Fibroblast of gingiva (primary cell): ENCODE measurements at places on chromosomes 3 and 15.

DNA sequence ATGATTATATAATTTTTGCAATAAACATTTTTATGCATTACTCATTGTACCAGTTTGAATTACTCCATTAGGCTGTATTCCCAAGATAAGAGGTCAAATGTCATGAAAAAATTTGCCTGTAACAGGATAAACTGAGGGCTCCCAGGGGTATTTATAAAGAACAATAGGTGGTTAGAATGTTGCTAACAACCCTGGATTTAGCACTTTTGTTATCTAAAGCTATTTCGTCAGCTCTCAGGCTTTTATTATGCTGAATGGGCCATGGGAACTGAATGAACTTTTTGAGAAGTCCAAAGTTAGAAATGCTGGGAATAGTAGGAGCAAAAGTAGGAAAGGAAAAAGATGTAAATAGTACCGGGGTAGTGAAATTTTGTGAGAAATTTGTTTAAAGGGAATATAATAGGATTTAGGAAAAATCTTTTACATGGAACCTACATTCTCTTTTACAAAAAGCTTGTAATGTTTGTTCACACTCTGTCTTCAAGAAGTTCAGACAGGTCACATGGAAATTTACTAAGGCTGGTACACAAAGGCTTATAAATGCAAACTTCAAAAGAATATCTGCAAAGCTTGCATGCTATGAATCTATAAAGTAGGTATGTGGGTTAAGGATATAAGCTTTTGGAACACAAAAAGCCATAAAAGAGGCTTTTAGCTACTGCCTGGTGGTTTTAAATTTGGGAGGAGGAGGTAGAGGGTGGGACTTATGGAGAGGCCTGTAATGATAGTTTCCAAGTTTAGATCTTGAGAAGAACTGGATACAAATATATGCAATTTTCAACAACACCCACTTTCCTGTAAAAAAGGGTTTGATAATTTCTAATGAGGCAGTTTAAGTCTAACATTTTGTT, 445.8 kb upstream of the NAALADL2 start:
- DNase-seq, result no peak

- DNase-seq, result no peak
Measured at GRCh38 chr15:89452330-89452836, 44.0 kb downstream of the RHCG start.

DNA sequence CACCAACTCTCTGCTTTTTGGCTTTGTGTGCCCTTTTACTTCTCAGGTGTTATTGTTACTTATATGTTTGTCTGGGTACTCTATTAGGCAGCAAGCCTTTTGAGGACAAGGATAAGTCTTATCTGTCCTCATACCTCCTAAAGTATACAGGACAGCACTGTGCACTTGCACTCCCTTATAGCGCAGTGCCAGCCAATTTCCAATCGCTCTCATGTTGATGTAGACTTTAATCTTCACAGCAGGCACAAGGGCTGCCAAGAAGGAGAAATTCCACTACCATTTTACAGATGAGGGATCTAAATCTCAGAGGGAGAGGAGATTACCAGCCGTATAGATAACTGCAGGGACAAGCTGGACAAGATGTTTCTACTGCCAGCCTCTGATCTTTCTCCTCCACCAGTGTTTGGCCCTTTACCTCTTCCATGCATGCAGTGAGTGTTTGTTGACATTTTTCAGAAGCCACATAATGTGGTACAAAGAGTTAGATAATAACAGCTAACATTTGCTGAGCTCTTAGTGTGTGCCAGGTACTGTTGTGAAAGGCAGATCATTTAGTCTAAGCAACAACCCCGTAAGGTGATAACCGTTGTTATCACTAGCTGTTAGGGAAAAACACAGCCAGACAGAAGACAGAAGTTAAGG, 30.1 kb downstream of the SST start:
- DNase-seq, result no peak

DNA sequence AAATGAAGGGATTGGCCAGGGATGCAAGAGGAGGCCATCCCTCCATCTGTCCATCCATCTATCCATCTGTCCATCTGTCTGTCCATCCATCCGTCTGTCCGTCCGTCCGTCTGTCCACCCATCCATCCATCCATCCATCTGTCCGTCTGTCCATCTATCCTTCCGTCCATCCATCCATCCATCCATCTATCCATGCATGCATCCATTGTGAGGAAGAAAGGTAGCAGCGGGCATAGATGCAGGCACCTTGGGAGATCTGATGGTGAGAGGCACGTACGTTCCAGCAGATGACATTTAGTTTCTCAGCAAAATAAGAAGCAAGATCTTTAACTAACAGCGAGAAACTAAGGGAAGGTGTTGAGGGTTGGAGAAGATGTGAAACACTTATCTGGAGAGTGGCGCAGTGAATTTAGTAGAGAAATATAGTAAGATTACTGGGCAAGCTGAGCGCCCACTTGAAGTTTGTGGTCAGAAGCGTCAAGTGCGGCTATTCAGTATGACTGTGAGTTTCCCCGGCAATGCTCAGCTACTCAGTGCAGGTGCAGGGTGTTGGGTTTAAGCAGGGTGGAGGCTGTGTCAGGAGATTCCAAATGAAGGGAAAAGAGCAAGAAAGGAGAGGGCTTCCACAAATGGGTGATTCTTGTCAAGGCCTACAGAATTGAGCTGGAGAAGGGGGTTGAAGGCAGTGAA, 22.4 kb upstream of the SRP14 start:
- no peak for DNase-seq

GRCh38 chr3:76047368-76047767, 262.0 kb upstream of the ZNF717 start:
- no peak for DNase-seq

GRCh38 chr3:3141939-3142338, 15.2 kb downstream of the TRNT1 start:
- DNase-seq, result no peak

DNA sequence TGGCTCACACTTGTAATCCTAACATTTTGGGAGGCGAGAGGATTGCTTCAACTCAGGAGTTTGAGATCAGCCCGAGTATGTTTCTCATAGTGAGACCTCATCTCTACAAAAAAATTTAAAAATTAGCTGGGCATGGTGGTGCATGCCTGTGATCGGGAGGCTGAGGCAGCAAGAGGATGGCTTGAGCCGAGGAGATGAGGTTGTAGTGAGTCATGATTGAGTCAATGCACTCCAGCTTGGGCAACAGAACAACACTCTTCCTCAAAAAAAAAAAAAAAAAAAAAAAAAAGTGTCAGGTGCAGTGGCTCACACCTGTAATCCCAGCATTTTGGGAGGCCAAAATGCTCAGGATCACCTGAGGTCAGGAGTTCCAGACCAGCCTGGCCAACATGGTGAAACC, 2.4 kb downstream of the RPL39L start:
- DNase-seq, result no peak

DNA sequence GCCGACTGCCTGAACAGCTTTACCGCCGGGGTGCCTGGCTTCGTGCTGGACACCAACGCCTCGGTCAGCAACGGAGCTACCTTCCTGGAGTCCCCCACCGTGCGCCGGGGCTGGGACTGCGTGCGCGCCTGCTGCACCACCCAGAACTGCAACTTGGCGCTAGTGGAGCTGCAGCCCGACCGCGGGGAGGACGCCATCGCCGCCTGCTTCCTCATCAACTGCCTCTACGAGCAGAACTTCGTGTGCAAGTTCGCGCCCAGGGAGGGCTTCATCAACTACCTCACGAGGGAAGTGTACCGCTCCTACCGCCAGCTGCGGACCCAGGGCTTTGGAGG, 815 bp downstream of the SPINT1 start:
- no peak for DNase-seq

DNA sequence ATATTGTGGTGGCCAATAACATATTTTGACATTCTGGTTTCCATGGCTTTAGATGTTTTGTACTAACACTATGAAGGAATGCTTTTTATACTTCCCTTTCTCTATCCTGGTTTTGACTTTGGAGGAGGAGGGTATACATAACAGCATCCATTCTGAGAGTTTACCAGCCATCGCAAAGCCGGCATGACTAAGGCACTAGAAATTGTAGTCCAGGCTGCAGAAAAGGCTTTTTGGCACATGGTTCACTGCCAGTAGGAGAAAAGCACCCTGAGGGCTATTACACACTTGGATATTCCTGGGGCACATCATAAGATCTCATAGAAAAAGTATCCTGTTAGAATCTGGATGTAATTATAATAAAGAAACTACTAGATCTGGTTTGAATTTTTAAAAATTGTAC, 101.8 kb downstream of the STT3B start:
- DNase-seq, result peak; percentile 93

DNA sequence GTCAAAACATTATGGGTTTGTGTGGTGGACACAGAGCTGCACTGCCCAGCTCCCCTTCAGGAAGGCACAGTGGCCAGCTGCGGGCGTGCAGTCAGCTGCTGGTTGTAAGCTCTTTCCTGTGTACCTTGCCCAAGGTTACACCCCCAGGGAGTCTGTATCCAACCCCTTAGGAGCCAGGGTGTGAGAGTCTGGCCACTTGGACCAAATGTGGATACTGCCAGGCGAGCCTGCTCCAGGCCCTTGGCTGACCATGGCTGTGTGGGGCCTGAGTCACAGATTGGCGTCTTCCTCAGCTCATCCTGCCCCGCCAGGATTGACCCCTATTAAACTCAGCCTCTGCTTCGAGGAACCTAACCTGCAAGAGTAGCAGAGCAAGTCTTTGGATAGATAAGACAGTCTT, 56.9 kb downstream of the ABHD5 start:
- DNase-seq, result no peak

GRCh38 chr15:96460106-96460505, 129.6 kb downstream of the NR2F2 start:
- no peak for DNase-seq

GRCh38 chr3:114394551-114394950, 100.7 kb downstream of the TIGIT start:
- no peak for DNase-seq

- peak; percentile 63 for DNase-seq
Measured at GRCh38 chr3:52202384-52203077, 4.6 kb downstream of the ALAS1 start.

GRCh38 chr3:73071952-73072351, 10.5 kb downstream of the EBLN2 start:
- DNase-seq, result no peak

DNA sequence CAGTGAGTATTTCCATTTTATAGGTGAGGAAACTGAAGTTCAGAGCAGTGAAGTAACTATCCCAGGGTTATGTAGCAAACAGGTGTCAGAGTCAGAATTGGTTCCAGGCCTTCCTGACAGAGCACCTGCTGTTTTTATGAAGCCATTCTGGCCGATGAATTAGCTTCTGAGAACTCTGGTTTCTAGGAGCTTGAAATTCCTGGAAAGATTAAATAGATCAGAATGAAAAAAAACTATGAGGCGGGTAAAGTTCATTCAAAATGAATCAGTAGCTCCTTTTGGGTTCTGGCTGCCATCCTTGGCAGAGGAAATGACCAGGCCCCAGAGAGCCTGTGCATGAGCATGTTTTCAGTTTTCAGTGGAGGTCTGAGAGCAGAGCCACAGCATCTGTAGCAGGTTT, 59.3 kb upstream of the CFAP161 start:
- no peak for DNase-seq

GRCh38 chr3:65856907-65857306, 181.8 kb downstream of the MAGI1 start:
- no peak for DNase-seq

DNA sequence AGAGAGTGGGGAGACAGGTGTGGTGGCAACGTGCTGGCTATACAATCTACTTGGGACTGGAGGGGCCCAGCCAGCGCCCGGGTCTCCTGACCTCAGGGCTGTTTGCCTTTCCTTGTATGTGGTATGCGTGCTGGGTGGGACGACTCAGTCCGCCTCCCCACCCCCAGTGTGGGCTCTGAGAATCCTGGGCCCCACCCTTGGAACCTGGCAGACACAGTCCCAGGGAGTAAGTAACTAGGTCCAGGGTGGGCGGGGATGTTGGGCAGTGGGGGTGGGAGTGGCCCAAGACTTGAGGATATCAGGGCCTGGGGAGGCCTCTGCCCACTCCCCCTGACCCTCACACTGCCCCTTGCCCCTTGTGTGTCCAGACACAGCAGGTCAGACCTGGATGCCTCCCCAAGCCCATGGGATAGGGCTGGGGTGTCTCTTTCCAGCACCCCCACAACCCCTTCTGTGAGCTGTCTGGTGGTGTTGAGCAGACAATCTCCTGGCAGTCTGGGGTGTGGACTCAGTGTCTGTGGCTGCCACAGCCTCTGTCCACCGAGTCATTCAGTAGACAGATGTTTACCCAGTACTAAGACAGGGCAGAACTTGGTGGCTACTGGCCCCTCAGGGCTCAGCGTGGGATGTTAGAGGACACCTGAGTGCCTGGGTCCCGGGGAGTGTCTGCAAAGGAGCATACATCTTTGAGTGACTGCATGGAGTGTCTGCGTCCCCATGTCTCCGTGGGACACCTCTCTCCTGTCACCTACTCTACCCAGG, 1.3 kb downstream of the CHST13 start:
- DNase-seq, result no peak

DNA sequence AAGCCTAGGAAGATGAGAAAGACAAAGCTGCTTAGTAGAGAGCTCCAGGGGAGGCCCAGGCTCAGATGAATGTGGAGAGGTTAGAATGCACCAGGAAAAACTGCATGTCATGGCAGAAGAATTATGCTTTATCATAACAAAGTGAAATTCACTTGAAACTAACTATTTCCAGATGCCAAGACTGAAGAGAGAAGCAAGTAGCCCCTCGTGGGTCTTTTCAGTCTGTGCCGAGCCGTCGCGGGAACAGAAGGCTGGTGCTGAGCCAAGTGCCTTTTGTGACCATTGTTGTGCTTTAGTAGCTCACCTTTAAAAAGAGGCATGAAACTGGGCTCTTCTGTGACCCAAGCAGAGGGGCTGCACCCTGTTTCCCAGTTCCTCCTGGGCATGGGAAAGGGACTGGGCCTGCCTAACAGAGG, 73.2 kb downstream of the CHDH start:
- DNase-seq, result peak; percentile 57

- no peak for DNase-seq
Measured at GRCh38 chr3:187615630-187616029, 54.6 kb downstream of the SST start.

- no peak for DNase-seq
Measured at GRCh38 chr3:127366383-127366782, 78.5 kb upstream of the PRR20G start.

- DNase-seq, result no peak
Measured at GRCh38 chr3:111596328-111596727, 1.2 kb upstream of the ZBED2 start.
